Activated T-cell treated with anti-CD3 and anti-CD28 coated beads, Interleukin-2, amount 50 U/mL, for 4 hours (primary cell): ENCODE measurements at places on chromosomes 11 and 22.

GRCh38 chr11:28250192-28250591 is 142.0 kb downstream of the METTL15 start:
- DNase-seq = no peak

DNA sequence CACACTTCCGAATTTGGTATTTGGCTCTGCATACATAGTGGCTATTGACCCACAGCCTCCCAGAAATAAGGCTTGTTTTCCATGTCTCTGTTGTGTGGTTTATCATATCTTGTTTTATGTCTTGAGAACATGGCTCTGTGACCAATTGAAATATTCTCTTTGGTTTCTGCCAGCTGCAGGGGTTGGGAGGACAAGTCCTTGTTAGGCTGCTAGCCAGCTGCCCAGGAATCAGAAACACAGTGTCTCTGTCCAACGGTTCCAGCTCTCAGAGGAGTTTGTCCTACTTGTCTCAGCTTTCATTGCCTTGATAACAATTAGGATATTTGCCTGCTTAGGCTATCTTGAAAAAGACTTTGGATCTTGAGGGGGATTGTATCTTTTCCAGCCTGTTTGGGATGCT is 6.0 kb upstream of the SLC7A4 start:
- DNase-seq = no peak

DNA sequence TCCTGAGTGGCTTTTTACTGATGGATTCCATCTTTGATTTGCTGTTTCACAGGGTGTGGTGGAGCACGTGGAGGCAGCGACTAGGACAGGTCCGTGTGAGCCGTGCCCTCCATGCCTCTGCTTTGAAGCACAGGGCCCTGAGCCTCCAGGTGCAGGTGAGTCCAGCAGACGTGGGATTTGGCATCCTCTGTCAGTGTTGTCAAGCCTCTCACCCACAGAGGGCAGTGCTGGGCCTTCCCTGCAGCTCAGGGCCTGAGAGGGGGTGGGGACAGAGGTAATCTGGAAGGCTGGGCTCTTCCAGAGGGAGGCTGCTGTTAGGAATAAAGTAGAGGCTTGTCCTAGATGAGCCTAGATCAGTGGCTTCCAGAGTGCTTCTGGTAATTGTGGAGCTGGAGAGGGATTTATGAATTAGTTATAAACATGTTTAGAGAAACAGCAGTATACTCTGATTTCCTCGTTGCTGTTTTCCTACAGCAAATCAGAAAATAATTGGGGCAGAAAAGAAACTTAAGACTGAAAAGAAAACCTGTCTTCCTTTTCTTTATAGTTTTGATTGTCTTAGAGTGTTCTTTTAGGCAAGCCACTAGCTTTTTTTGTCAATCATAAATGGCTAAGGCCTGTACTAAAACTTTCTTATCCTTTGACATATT is 65.0 kb downstream of the SFI1 start:
- peak; percentile 37 for DNase-seq

- DNase-seq = no peak
These were observed 483 bp upstream of the HYLS1 start for GRCh38 chr11:125886997-125887372.

DNA sequence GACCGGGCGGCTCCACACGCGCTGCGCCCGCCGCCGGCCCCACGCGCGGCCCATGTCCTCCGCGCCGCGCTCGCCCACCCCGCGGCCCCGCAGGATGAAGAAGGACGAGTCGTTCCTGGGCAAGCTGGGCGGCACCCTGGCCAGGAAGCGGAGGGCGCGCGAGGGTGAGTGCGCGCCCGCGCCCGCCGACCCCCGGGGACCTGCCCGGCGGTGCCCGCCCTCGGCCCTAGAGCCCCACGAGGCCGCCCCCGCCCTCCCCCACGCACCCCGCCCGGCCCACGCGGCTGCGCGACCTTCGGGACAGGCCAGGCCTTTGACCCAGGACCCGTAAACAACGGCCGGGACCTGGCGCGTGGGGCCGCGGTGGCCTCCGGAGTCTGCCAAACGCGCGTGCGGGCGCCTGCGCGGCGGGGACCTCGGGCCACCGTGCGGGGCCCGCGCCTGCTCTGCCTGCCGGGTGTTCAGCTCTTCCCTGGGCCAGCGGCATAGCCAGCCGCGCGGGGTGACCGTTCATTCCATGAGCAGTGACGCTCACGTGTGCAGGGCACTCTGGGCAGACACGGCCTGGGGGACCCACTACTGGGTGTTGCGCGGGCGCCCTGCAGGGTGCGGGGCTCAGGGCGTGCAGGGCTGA is at the start of gene PARVB:
Gene PARVB, plus strand, starts transcription at position 15 of the 634 bp plus-strand sequence. Its CDS starts 38 bp downstream, at position 53.
- no peak for DNase-seq

DNA sequence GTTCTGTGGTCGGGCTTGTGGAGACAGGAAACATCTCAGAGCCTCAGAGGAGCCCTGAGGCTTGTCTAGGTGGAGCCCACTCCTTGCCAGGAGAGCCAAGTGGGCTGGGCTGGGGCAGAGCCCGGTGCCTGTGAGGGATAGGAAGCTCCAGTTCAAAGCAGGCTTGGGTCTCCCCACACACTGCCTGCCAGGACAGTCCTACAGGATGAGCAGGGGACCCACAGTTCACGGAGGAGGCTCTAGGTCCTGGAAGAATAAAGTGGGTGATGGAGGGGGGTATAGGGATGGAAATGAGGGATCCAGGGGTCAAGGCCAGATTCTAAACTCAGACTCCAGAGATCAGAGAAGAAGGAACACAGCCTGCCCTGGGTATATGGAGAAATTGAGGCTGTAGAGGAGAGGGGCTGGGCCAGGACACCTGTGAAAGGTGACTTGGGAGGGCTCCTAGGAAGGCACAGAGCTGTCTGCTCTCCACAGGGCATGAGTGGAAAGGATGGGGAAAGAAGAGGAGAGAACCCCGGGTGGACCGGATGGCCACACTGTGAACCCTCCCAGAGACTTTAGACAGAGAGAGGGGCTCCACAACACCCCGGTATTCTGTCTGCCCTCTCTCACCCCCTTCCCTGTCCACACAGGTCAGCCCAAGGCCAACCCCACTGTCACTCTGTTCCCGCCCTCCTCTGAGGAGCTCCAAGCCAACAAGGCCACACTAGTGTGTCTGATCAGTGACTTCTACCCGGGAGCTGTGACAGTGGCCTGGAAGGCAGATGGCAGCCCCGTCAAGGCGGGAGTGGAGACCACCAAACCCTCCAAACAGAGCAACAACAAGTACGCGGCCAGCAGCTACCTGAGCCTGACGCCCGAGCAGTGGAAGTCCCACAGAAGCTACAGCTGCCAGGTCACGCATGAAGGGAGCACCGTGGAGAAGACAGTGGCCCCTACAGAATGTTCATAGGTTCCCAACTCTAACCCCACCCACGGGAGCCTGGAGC is 7.4 kb downstream of the IGLL5 start:
- no peak for DNase-seq

- DNase-seq = no peak
These were observed 353.5 kb downstream of the TBC1D22A start for GRCh38 chr22:47115921-47116320.

- no peak for DNase-seq
These were observed 47.7 kb downstream of the SLC22A9 start for GRCh38 chr11:63417174-63417852.

- DNase-seq = peak; percentile 5
These were observed 86.6 kb upstream of the ARHGAP32 start for GRCh38 chr11:129278586-129279319.

DNA sequence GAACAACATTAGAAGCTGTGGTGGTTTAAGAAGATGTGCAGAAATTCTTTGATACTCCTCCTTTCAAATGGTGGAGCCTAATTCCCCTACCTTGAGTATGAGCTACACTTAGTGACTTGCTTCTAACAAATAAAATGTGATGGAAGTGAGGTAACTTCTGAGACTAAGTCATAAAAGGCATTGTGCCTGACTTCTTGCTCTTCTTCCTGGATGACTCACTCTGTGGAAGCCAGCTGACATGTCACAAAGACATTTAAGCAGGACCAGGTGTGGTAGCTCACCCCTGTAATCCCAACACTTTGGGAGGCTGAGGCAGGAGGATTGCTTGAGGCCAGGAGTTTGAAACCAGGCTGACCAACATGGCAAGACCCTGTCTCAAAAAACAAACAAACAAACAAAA is 3.9 kb upstream of the PLA2G3 start:
- DNase-seq = no peak

- DNase-seq = no peak
These were observed 155.7 kb downstream of the ATG16L2 start for GRCh38 chr11:72969894-72970335.

DNA sequence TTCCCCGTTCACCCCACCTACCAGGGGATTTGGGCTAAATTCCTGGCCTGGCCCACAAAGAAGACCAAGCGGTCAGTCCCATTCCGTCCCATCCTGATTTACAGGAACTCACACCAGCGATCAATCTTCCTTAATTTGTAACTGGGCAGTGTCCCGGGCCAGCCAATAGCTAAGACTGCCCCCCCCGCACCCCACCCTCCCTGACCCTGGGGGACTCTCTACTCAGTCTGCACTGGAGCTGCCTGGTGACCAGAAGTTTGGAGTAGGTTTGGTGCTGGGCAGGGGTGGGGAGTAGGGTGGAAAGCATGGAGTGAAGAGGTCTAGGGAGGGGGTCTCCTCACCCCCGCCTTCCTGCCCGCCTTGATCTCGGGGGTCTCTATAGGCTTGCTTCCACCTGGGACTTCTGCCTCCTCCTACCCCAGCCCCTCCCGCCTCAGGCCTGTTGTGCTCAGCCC is at the start of gene SERPING1:
Gene SERPING1, plus strand, starts transcription at position 225 of the 455 bp plus-strand sequence. CDS start 586 bp downstream, outside the sequence.
- DNase-seq = no peak

DNA sequence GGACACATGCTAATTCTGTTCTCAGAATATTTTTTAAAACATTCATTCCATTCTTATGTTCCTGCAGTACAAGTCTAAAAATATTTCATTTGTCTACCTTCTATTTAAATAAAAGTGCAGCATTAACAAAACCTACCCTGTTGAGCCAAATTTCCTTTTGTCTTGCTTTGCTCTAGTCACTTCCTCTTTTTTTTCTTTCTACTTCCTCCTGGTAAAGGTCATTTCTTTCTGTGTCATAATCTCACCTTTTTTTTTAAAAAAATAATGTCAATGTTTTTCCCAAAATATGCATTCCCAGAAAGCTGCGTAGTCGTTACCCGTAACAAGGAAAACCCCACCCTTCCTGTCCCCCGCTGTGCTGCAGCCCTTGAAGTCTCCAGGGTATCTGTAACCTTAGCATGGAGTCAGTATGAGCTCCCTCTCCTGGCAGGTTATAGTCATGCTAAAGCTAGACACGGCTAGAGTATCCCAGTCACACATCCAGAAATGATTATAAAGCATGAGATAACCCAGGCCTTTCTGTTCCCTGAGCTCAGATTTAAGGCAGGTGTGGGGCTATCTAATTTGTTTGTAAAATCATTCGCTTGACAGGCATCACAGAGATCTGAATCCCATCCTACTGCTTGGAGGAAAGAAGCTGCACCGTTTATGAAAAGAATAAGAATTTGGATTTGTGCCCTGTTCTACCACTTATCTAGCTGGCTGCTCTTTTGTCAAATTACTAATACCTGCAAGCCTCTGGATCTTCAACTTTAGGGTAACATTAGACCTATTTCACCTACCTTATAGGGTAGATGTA is 51.1 kb upstream of the EED start:
- peak; percentile 57 for DNase-seq

- no peak for DNase-seq
These were observed 5.9 kb downstream of the ASCL2 start for GRCh38 chr11:2264366-2265053.

GRCh38 chr11:65435981-65436411 is 13.4 kb downstream of the NEAT1 start:
- DNase-seq = no peak

DNA sequence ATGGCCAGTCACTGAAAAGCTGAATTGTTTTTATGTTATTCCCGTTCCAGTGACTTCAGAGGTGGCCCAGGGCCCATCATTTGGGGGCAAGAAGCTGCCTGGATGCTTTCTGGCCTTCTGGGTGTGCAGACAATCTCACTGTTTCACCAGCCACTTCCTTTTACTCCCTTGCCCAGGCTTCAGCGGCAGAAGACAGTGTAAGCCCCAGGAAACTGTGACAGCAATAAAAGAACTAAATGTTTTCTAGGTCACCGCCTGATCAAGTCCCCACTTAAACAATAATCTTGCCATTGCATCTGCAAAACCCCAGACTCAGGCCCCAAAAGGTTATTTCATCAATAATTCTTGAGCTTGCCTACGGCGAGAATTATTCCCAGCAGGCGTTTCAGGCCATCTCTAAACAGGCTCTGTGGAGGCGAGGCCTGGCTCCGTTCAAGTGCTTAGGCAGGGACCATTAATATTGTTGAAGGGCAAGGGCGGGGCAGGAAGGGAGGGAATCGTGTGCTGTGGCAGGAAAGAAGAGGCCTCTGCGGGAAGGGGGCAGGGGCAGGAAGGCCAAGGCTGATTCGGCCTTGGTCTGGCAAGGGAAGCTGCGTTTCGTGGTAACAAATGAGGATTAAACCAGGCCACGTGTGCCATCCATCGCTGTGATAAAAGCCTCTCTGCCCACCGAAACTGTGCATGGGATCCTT is 252.3 kb downstream of the KIRREL3 start:
- DNase-seq = no peak

DNA sequence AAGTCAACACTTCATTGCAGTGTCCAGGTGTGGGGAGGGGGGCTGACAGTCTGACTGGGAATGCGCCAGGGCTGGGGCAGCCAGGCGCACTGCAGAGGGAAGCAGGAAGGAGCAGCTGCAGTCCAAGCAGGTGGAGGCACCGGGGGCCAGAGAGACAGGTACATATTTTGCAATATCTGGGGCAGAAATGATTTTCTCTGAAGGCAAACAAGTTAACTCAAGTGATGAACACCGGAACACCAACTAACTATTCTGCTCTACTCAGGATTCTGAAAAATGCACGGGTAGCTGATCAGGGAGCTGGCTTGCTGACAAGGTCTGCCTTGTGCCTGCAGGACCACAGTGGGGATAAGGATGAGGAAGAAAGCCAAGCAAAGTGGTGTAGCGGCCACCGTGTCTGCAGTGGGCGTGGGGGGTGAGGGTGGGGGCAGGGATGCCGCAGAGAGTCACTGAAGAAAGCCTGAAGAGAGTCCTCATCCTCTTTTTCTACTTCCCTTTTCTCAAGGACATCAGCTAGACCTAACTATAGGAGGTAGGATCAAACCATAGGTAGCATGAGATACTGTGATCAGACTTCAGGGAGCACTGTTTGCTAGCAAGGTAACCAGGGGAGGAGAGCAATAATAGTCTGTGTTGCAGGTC is 83.4 kb downstream of the SCN3B start:
- no peak for DNase-seq

DNA sequence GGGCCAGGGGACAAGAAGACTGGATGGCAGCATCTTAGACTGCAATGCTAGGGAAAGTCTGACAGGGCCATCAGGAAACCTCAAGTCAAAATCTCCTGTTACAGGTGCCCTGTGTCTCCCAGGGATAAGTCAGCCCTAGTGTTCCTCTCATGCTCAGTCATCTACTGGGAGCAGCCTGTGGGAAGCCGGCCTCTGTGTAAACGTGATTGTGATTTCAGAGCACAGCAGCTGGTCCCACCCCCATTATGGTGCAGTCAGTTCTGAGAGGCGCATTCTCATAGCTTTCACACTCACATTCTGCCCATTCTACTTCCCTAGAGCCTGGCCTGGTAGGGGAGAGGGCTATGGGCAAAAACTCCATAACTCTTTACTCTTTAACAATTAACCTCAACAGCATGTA is 7.2 kb upstream of the SLN start:
- DNase-seq = no peak

DNA sequence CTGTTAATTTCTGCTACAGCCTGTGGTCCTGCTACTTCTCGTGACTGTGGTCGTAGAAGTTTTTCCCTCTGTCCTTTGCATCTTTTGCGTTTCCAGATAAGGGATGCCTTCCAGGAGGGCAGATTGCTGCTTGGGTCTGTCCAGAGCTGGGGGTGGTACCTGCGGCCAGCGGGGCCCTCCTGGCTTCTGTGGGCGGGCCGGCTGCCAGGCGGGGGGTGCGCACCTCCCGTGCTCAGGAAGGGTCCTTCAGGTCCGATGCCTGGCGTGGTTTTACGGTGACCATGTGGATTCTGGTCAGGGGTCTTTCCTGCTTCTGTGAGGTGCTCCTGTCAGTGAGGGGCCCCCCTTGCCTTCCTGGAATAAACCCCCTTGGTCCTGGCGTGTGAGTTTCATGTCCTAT is 84.8 kb downstream of the KCNQ1 start:
- no peak for DNase-seq
